Stimulated activated CD4-positive, alpha-beta T cell treated with anti-CD3 and anti-CD28 coated beads, Interleukin-4, amount 100 ng/mL, for 48 hours (primary cell): ENCODE measurements at places on chromosomes 1 and 21.

DNA sequence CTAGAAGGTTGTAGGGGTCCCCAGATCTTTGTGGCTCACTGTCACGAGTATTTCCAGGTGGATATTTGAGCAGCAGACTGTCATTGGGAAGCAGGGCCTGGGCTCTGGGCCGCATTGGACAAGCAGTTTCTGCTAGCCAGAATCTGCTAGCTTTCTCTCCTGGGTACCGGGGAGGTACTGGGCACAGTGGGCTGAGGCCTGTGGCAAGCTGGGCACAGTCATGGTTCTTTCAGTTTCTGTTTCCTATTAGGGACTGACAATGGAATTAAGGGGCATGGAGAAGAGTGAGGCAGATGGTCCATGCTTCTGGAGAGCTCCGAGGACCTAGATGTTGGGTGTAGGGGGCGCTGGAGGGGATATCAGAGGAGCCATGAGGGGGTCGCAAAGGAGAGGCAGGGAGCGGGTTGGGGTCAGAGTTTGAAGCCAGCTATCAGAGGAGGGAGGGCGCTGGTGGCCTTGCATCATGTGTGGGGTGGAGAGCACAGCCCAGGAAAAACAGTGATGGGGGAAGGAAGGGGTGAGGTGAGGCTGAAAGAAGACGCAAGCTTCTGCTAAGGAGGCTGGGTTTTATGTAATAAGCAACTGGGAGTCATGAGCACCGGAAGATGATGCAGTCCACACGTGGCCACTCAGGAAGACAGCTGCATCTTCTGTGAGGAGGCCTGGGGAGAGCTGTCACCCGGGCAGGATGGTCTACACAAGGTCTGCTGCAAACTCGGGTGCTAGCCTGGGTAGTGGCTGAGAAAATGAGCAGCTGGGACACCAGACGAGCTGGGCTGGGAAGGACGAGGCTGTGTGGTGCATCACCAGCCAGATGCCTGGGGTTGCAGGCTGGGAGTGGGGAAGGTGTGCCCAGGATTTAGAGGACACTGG lies 72.7 kb downstream of the IER5 start:
- DNase-seq, result no peak

DNA sequence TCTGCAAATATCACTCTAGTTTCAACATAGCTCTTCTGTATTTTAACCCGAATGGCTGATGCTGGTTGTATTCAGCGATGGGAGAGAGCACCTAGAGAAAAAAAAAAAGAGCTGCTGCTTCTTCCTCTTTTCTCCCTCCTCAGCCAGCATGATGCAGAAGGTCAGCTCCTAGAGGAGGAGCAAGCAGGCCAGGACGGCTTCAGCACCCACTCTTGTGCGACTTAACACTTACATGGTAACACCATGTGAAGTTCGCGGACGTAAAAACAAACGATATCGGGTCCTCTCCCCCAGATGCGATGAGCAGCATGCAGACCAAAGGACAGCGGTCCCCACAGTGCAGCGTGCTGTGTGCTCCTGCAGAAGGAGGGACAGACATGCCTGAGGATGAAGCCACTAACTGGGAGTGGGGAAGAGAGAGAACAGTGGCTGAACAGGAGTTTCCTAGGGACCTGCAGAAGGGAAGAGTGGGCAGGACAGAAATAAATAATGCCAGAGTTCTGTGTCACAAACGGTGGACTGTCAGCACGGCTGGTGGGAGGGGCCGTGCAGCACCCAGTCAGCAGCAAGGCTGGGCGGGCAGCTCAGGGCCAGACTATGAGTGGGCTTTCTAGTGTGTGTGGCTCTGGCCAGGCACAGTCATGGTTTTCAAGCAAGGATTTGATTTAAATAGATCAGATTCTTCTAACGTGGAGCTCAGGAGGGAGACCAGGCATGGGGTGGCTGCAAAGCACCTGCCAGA lies 11.4 kb upstream of the B3GALT5 start:
- no peak for DNase-seq

GRCh38 chr1:24318615-24319311 lies 394 bp upstream of the GRHL3 start:
- no peak for DNase-seq

DNA sequence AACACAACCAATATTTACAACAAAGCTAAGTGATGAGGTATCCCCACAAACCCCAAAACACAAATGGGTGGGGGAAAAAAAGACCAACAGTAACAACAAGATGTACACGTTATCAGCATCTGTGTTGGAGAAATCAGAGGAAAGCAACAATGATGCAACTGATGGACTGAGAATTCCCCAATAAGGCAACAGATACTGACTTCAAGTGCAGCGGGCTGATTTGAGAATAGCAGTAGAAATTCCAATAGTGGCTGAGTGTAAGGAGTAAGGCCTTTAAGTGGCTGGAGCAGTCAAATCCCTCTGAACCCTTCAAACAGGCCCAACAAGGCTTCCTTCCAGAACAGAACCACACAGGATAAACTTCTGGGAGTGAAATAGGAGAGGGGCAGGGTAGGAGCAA lies 97.6 kb downstream of the TM2D1 start:
- no peak for DNase-seq

DNA sequence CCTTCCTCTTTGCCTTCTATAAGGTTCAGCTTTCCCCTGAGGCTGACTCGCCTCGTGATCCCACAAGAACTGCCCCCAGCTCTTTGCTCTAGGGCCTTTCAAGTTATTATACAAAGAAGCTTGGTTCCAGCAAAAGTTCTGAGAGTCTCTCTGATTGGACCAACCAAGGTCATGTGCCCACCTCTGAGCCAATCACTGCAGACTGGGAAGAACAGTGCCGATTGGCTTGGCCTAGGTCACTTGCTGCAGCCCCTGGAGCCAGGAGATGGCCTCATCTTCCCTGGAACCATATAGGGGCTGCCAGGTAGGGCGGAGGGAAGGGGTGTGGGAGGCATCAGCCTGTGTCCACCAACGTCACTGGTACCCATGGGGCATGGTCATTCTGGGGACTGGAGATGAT lies 22.8 kb downstream of the TAS1R2 start:
- DNase-seq, result no peak

DNA sequence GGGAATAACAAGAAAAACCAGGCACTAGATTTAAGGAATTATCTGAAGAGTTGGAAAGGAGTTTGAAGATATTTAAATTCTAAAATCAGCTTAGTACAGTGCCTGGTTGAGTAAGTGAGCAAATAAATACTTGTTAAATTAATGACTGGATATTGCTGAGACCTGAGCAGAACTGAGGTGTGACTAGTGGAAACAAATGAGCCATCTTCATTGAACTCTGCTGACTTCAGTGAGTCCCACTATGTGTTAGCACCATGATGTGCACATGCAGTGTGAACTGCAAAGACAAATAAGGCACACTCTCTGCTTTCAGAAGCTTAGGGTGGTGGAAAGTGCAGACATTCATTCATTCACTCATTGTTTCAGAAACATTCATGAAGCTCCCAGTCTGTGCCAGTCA lies 48.7 kb downstream of the ELAPOR1 start:
- no peak for DNase-seq

- DNase-seq, result no peak
Observed at GRCh38 chr1:3902111-3902511, 2.0 kb upstream of the C1orf174 start.

DNA sequence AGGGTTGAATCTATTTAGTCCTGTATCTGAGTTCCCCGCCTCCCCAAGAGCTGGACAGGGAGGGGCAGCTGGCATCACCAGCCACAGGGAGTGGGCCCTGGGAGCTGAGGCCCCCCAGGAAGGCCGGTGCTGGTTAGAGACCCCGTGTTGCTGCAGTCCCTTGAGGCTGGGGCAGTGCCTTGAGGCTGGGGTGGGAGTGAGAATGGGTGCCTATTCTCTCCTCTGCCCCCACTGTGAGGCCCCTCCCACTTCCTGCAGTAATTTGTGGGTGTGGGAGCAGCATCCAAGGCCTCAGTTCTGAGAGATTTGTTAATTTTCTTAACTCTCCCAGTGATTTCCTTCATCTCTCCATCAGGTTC lies 2.5 kb upstream of the TRAPPC3 start:
- no peak for DNase-seq

DNA sequence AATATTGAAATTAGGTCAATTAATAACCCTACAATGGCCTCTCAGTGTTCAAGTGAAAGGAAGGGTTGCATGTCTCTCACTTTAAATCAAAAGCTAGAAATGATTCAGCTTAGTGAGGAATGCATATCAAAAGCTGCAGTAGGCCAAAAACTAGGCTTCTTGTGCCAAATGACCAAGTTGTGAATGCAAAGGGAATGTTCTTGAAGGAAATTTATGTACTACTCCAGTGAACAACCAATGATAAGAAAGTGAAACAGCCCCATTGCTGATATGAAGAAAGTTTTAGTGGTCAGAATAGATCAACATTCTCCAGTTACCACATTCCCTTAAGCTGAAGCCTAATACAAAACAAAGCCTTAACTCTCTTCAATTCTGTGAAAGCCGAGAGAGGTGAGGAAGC lies 10.0 kb downstream of the MAEL start:
- no peak for DNase-seq
